Renal cortex interstitium (tissue), 15 donors: ENCODE measurements at places on chromosomes 1 and 21. TPM values are rescaled to one million over a fixed set of nuclear protein-coding genes. Genes with fewer than 3 reads are reported as not detected.

The UTS2 gene
- polyA plus RNA-seq, result not detected

The C1orf21 gene
- 32.3 TPM for polyA plus RNA-seq

The S100A3 gene
- polyA plus RNA-seq, result not detected

The CNIH3 gene
- 12.6 TPM for polyA plus RNA-seq

The AMY2A gene
- polyA plus RNA-seq, result 0.21 TPM

The TIMM17A gene
- 67.9 TPM for polyA plus RNA-seq

The KLHL20 gene
- polyA plus RNA-seq, result 21.4 TPM

The GJC2 gene
- 1.0 TPM for polyA plus RNA-seq

The LSM10 gene
- 28.7 TPM for polyA plus RNA-seq

The CLCA2 gene
- 0.22 TPM for polyA plus RNA-seq

The CD1B gene
- polyA plus RNA-seq, result not detected

The PGLYRP4 gene
- polyA plus RNA-seq, result not detected

The PCBP3 gene
- 2.5 TPM for polyA plus RNA-seq

The CFAP74 gene
- 0.96 TPM for polyA plus RNA-seq

The HNRNPCL4 gene
- polyA plus RNA-seq, result 0.19 TPM

The NHLH1 gene
- polyA plus RNA-seq, result 0.09 TPM

The RIIAD1 gene
- not detected for polyA plus RNA-seq

The TMPRSS15 gene
- polyA plus RNA-seq, result 0.42 TPM

The KCNJ6 gene
- polyA plus RNA-seq, result 0.28 TPM

The FCRLB gene
- 5.4 TPM for polyA plus RNA-seq

The NTNG1 gene
- polyA plus RNA-seq, result 26.3 TPM

The EPHA8 gene
- polyA plus RNA-seq, result 2.6 TPM

The FAM151A gene
- polyA plus RNA-seq, result 38.1 TPM
